ENCODE measurements at places on chromosomes 7 and 10.
A peak's percentile ranks its signal among the peaks of the same experiment; 100 is the strongest.

GRCh38 chr7:92071032-92071431 is 63.2 kb downstream of the CYP51A1 start:
- no peak for DNase-seq

DNA sequence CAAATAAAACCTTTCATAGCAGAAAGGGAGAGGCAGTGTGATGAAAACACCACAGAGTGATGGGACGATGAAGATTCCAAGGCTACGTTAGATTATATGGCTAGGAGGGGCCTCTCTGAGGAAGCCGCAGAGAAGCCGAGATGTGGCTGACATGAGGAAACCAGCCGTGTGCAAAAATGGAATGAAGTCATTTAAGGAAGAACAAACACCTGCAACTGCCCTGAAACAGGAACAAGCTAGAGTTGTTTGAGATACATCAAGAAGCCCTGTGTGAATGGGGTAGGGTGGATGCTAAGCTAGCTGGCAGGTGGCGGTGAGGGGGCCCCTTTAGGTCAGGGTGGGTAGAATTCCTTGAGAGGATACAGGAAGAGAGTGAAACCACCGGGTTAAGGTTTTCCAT is 129.5 kb downstream of the KLF6 start:
- no peak for DNase-seq

- DNase-seq, result peak; percentile 79
Measured at GRCh38 chr7:98617051-98617959, at the start of gene NPTX2. NPTX2 (plus strand) TSS chr7:98617285; CDS start chr7:98617462, 177 bp downstream.

GRCh38 chr7:31413766-31414165 is 73.2 kb upstream of the NEUROD6 start:
- no peak for DNase-seq

DNA sequence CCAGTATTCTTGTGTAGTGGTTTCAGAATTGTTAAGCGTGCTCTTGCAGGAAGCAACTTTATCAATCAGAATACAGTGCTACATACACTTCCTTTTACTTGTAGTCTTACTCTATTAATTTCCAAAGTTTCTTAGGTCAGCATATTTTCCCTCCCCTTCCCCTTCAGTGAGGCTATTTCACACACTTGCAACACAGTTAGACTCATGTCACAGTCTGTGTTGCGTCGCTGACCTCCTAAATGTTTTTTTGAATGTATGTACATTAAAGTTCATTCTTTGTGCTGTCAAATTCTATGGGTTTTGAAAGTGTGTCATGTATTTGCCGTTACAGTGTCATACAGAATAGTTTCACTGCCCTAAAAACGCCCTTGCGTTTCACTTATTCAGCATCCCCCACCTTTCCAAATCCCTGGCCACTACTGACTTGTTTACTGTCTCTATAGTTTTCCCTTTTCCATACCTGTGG is 5.4 kb upstream of the HKDC1 start:
- no peak for DNase-seq

DNA sequence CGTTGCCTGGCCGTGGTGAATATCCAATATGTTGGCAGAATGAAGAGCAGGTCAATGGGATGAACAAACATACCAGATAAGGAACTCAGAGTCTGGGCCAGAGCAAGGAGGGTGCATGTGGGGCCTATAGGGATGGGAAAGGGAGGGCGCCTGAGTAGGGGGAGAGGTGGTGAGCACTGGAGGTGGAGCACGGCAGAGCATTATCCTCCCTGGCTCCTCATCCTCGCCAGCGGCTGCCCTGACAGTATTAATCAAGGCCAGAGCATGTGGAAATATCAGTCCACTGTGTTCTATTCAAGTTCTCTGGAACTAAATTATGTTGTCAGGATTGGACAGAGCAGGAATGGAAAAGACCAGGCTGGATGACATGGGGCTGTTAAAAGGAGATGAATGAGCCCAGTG is 254.8 kb upstream of the ZMIZ1 start:
- DNase-seq, result no peak

GRCh38 chr10:16938952-16939351 is 121.7 kb upstream of the RSU1 start:
- DNase-seq, result no peak

GRCh38 chr10:17758896-17759295 is 6.9 kb downstream of the TMEM236 start:
- no peak for DNase-seq

- DNase-seq, result no peak
Measured at GRCh38 chr7:116797612-116798011, 64.8 kb upstream of the CAPZA2 start.

DNA sequence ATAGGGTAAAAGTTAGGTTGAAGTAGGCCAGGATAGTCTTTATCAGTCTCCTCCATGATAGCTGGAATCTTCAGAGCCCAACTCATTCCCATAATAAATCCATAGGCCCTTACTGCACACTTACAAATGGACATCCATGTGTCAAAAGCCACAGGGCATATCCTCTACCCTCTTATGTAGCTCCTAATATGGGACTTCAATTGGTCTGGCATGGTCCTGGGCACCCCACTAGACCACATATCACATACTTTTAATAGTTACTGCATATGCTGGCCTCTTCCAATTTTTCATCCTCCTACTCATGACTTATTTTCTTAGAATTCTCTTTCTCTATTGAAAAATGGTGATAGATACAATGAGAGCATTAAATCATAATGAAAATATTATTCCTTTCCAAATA is 169.3 kb downstream of the MAGI2 start:
- DNase-seq, result no peak

GRCh38 chr7:332646-333392 is 42.8 kb downstream of the FOXL3 start:
- peak; percentile 6 for DNase-seq

GRCh38 chr10:33570495-33570894 is 236.0 kb upstream of the NRP1 start:
- no peak for DNase-seq

- DNase-seq, result no peak
Measured at GRCh38 chr7:40850017-40850416, 715.2 kb downstream of the SUGCT start.

DNA sequence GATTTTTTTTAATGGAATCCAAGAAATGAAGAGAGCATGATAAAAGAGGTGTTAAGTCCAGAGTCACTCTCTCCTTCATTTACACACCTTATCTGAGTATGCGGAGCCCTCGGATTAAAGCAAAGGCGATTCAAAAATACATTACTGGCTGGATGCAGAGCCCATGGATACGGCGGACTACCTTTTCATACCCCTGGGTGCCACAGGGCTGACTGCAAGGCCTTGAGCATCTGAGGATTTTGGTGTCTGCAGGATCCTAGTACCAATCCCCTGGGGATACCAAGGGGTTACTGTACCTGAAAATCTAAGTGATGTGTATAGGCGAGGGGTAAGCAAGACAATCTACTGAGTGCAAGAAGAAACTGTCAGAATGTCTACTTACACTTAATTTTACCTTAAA is 20.5 kb downstream of the PIP4K2A start:
- DNase-seq, result no peak

DNA sequence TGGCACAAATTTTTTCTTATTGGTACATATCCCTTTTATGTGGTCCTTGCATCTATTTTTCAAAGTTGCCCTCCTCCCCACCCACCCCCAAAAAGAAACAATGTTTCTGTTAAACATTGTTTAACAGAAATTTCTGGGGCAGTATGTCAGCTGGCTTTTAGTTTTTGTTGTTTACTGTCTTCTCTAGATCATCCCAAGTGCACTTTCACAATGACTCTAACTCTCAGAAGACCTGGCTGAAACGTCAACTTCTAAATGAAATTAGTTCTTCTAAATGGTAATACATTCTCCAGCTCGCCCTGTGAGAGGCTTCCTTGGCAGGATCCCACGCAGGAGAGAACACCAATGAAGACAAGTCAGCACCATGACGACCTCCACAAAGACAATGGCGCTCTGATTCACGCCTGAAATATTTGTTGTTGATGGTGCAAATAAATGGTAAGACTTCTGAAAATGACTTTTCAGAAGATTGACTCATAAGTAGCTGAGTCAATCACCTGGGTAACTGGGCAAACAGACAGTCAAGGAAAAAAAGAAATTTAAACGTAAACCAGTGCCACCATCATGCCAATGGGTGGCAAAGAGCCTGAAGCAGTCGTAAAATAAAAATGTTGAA is 293.7 kb downstream of the FZD1 start:
- DNase-seq, result no peak

DNA sequence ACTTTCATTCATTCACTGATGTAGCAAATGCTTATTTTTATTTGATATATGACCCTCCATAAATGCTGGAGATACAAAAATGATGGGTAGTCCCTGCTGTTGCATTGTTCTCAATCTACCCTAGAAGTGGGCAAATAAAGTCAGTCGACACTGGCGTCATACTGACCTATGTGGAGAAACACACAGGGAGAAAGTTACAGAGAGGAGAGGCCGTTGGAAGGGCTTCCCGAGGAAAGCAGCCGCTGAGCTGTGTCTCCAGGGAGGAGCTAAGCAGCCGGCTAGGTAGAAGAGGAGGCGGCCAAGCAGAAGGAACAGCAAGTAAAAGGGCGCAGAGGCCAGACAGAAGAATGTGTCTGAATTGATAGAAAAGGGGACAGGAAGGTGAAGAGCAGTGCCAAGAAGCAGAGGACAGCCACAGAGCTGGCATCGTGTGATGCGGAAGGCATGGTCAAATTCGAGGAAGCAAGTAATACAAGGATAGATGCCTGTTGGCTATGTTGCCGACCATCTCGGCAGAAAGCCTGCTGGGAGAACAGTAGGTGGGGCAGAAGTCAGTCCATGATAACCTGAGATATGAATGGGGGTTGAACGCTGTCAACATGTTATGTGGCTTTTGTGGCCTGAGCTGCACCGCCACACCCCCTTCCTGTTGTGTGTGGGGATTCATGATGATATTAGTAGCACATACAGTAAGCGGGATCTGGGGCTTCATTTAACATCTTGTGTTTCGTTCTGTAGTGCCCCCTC is 25.9 kb downstream of the ST8SIA6 start:
- no peak for DNase-seq

DNA sequence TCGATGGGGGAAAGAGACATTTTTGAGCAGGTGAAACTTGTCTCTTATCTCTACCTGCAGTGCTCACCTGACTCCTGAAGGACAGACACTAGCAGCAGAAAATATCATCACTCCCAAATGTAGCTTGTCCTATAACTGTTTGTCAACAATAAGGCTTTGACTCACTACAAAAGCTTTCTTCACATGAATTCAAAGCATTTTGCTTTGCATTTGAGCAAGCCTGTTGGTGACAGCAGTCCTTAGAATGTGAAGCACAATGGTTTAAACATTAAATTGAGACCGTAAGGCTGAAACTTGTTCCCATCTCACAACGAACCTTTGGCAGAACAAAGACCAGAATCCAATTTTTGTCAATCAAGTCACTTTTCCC is 30.6 kb upstream of the ZNRF2 start:
- DNase-seq, result no peak

DNA sequence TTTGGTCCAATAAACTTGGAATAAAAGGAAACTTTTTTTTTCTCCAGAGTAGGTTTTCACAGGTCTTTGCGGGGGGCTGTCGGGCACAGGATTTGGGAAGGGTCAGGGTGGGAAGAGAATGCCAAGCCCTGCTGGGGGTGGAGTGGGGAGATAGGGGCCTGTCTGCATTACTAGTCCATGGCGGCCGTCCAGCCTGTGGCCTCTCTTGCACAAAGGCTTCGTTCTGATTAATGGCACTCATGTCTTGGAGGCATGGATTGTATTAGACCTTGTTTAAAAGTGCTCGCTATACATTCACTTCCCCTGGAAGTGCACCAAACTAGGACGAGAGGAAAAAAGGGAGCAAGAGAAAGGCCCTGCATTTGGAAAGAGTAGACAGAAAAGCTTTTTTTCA is 37.2 kb downstream of the LRMDA start:
- no peak for DNase-seq

- peak; percentile 75 for DNase-seq
Measured at GRCh38 chr10:22805304-22805703, 90.9 kb upstream of the PIP4K2A start.

GRCh38 chr10:5323446-5323845 is 41.3 kb upstream of the UCN3 start:
- no peak for DNase-seq

- DNase-seq, result no peak
Measured at GRCh38 chr7:135333946-135334345, 100.3 kb downstream of the STRA8 start.

GRCh38 chr7:116977172-116977571 is 23.9 kb downstream of the ST7 start:
- no peak for DNase-seq

DNA sequence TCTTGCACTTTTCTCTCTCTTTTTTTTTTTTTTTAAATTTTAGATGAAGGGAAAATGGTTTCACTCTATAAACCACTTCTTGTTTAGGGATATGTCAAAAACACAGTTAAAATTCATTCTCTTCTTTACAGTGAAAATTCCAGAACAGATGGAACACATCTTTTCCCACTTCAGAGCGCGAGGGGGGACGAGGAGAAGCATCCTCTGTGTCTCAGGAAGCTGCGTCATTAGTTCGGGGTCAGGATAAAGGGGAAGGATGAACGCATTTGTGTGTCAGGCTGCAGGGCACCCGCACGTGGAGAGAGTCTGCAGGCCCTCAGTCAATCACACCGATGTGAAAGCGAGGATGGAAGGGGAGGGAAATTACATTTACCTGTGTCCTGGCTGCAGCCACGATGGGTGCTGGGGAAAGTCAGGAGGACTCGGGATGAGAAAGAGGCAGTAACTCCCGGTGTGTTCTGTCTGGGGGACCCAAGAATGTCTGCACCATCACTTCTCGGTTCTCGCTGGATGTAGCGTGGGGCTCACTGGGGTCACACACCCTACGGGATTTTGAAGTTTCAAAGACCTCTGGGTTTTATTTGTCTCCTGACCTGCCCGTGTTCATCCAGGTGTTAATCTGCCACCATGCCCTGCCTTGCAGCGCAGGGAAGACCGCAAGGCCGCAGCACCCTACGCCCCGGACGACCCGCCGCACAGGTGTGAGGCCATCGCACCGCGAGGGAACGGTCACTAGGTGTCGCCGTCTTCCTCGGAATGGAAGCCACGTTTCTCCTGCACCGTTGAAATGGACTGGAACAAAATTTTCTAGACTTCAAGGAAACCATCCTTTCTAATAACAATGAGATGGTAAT is 66.7 kb upstream of the PITRM1 start:
- no peak for DNase-seq

GRCh38 chr10:5975641-5976473 is 1.5 kb downstream of the IL15RA start:
- DNase-seq, result no peak

GRCh38 chr10:86301971-86302370 is 64.6 kb downstream of the GRID1 start:
- DNase-seq, result no peak

- DNase-seq, result peak; percentile 82
Measured at GRCh38 chr7:110105307-110105706, 985.6 kb upstream of the LRRN3 start.

- no peak for DNase-seq
Measured at GRCh38 chr7:104772405-104773345, 241.3 kb upstream of the KMT2E start.

GRCh38 chr7:49295146-49295545 is 370.8 kb downstream of the CDC14C start:
- no peak for DNase-seq

GRCh38 chr7:56028942-56029630 is 22.2 kb downstream of the PSPH start:
- DNase-seq, result no peak
